ENCODE measurements at places on chromosomes 16 and 17. TPM values are rescaled to one million over a fixed set of nuclear protein-coding genes. Genes with fewer than 3 reads are reported as not detected.

GRCh38 chr16:82088483-82088882, 53.4 kb downstream of the HSD17B2 start:
- DNase-seq, result no peak

DNA sequence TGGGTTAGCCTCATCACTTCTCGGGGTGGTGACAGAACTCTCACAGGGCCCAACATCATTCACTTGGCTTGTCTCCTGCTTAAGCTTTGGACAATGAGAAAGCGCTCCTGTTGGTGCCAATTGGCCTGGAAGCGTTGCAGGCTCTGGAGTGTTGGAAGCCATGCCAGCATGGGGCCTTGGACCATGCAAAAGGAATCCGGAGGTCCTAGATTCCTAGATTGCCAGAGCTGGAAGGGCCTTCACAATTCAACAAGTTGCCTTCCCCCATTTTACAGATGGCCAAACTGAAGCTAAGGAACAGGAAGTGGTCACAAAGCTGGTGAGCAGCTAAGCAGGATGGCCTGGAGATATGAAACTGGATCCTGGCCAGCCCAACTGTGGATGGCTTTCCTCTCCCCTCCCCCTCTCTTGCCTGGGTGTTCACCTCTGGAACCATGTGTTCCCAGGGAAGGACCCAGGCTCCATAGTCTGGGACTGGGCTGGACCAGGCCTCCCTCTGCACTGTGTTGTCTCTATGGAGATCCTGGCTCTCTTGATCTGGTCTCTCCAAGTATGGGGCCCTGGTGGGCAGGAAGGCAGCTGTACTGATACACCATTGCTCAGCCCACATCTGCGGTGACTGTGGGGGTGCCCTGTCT, 6.0 kb upstream of the IGFBP4 start:
- DNase-seq, result peak; percentile 57

GRCh38 chr16:649631-650030, 466 bp downstream of the WDR90 start:
- no peak for DNase-seq

DNA sequence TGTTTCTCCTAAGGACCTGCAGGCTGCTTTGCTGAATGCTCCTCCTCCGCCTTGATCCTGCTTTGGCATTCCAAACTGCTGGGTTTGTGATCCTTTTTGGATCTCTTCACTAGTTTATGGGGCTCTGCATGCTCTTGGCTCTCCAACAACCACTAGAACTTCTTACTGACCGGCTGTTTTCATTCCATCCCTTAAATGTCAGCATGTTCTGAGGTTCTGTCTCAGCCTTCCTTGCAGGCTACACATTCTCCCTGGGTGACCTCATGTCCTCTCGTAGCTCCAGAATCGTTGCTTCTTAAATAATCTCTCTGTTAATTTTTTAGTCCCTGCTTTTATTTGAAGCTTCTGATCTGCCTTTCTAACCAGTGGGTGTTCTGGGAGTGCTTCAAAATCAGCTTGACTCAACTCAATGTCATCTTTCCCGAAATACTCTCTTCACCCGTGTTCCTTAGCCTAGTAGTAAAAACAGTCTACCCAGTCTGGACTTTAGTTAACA, 119.0 kb upstream of the HS3ST2 start:
- DNase-seq, result peak; percentile 80

DNA sequence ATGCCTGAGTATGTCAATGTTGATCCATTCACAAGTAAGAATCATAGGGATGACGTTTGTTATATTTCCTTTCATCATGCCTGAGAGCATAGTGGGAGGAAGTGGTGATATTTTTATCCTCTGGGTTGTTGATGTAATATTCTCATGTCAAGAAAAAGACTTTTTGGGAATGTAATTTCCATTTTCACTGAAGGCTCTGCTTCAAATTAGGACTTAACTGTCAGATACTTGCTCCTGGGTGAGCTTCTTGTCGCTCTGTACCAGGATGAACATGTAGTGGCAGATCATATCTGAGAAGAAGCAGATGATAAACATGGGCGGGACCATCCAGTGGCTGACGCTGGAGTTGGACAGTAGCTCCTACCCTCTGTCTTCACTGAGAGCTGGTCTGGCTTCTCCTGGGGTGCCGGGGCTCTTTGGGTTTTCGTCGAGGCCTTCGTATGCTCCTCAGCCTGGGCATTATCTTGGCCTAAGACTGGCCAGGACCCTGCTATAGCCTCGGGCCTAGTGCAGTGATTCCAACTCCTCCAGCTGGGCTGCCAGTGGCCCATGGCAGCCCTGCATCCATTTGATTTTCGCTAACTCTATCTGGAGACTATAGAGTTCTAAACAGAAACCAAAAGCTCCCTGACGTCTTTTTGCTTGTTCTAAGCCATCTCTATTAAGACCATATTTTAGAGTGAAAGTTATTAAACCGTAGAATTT, 19.7 kb downstream of the CYB5B start:
- peak; percentile 61 for DNase-seq

- no peak for DNase-seq
Observed at GRCh38 chr17:49217651-49218413, 7.3 kb downstream of the ABI3 start.

GRCh38 chr17:6140728-6141330, 70.7 kb downstream of the WSCD1 start:
- no peak for DNase-seq

GRCh38 chr16:10239640-10240039, 57.4 kb upstream of the GRIN2A start:
- no peak for DNase-seq

GRCh38 chr16:83706394-83706793, 101.4 kb upstream of the HSBP1 start:
- peak; percentile 4 for DNase-seq

DNA sequence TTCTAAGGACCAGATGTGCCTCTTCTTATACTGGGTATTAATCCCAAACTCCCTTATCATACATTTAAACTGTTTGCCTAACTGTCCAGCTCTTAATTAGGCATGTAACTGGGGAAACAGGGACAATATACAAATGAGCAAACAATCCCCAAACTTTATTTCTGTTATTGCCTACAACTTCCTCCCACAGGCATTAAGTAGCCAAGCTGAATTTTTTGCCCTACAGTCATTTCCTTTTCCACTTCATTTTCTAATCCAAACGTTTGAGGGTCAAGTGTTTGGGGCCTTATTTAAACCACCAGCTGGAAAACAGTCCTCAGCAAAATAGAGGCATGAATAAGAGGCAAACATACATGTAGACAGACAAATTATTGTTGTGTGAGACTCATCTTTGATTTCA, 77.4 kb upstream of the CCL2 start:
- DNase-seq, result peak; percentile 47

DNA sequence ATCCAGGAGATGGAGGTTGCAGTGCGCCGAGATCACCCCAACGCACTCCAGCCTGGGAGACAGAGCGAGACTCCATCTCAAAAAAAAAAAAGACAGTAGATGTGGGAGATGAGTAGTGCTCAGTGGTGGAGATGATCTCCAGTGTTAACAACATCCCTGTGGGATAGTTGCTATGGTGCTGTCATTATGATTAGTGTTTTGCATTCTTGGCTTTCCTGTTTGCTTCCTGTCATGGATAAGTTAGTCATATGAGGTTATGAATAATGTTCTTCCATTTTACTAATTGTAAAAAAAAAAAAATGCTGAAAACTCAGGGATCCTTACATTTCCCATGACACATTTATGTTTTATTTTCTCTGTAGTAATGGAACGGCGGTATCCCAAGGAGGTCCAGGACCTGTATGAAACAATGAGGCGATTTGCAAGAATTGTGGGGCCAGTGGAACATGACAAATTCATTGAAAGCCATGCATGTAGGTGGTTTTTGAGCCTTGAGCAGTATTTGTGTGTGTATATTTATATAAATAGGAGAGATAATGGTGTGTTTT, 24.5 kb upstream of the DUSP14 start:
- DNase-seq, result peak; percentile 50

GRCh38 chr16:1961651-1962067, 2.3 kb downstream of the NDUFB10 start:
- no peak for DNase-seq

GRCh38 chr17:76278268-76278908, 13.2 kb downstream of the UBALD2 start:
- no peak for DNase-seq

DNA sequence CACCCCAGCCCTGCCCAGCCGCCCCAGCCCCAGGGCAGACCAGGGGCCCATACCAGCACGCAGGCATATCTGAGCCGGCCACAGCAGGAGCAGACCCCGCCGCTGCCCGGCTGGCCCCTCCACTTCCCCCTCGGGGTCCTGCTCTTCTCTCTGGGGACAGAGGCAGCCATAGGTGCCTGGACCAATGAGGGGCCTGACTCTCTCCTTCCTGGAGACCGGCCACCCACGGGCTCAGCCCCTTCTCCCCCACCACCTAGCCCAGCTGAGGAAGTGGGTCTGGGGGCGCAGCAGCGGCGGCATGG, 3.8 kb downstream of the TMC6 start:
- no peak for DNase-seq

- no peak for DNase-seq
Observed at GRCh38 chr16:57208926-57209325, 22.8 kb downstream of the RSPRY1 start.

DNA sequence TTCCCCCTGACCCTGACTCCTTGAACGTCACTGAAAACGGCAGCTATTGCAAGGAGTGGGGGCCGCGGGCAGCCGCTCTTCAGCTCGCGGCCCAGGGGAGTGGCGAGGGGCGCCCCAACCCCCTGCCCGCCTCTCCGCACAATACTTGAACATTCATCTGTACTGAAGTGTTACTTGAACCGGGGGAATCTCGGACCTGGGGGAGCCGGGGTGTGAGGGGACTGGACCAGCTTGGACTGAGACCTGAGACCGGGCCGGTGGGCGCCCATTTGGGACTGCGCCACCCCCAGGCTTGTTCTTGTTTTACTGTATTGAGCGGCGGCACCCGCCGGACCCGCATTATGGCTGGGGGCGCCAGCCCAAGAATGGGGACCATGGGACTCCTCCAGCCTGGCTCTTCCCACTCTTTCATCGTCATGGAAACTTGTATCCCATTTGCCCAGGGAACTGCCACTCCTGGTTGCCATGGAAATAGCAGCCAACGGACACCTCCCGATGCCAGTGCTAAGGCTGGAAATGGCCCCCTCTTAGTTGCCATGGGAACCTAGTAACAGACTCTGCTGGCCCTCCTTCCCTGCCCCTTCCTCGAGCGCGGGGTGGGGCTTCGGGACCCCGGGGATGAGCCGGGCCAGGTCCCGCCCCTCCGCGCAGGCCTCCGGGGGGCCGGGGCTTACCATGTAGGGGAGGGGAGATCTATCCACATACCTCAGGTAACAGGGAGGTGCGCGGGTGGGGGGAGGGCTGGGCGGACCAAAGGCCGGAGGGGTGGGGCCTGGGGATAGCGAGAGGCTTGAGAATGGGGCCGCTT, 805 bp upstream of the ORAI3 start:
- DNase-seq, result peak; percentile 98

GRCh38 chr16:23597003-23597756, 1.1 kb upstream of the NDUFAB1 start:
- DNase-seq, result no peak

DNA sequence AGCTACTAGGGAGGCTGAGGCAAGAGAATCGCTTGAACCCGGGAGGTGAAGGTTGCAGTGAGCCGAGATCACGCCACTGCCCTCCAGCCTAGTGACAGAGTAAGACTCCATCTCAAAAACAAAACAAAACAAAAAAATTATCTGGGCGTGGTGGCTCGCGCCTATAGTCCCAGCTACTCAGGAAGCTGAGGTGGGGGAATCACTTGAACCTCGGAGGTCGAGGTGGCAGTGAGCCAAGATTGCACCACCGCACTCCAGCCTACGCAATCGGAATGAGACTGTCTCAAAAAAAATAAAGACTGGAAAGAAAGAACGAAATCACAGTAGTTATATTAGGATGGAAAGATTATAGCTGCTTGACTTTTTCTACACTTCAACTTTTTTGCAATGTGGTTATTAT, 18.9 kb downstream of the COG1 start:
- no peak for DNase-seq

- peak; percentile 39 for DNase-seq
Observed at GRCh38 chr17:28744104-28744971, 527 bp downstream of the TRAF4 start.

DNA sequence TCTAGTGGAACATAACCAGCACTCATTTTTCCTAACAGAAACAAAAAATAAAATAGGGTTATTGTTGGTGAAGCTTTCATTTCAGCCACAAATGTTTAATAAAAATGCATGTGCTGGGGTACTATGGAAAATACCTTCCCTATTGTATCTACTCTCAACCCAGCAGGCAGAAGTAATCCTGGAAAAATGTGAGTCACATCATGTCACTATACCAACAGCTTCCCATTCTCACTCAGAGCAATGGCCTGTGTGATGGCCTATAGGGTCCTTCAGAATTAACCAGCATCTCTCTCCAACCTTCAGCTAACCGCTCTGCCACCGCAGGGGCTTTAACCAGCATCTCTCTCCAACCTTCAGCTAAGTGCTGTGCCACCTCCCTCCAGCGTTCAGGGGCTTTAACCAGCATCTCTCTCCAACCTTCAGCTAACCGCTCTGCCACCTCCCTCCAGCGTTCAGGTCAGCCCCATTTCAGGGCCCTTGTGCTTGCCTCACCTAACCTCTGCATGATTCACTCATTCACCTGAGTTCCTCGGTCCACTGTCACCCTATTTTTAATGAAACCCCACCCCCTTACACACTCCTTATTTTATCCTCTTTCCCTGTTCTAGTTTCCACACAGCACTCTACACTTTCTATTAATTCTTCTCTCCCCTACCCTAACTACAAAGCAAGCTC, 34.0 kb downstream of the UBE2G1 start:
- no peak for DNase-seq

GRCh38 chr16:58451265-58451689, 48.7 kb upstream of the NDRG4 start:
- no peak for DNase-seq

GRCh38 chr17:37067555-37068111, 118.9 kb downstream of the AATF start:
- peak; percentile 58 for DNase-seq

The TENT4B gene
- total RNA-seq, result 3.8 TPM

The TBC1D3K gene
- not detected for total RNA-seq

The HEATR9 gene
- not detected for total RNA-seq

The KRT24 gene
- not detected for total RNA-seq

The TMEM238L gene
- total RNA-seq, result not detected

The ACBD4 gene
- total RNA-seq, result 7.4 TPM

The SHCBP1 gene
- total RNA-seq, result 28.9 TPM

The GPRC5C gene
- total RNA-seq, result 24.4 TPM

The KRTAP2-3 gene
- not detected for total RNA-seq

The SLC2A4 gene
- total RNA-seq, result 0.18 TPM

The PPL gene
- total RNA-seq, result 53.9 TPM

The ST6GALNAC2 gene
- not detected for total RNA-seq

The KRT39 gene
- total RNA-seq, result not detected

All from fibroblast of the aortic adventitia (primary cell).